ENCODE measurements at places on chromosomes 11 and 22.

- no peak for DNase-seq
Observed at GRCh38 chr11:99277281-99277680, 256.5 kb downstream of the CNTN5 start.

- no peak for DNase-seq
Observed at GRCh38 chr11:111632516-111633220, 30.4 kb downstream of the SIK2 start.

- no peak for DNase-seq
Observed at GRCh38 chr11:31722754-31723153, 88.4 kb downstream of the PAX6 start.

DNA sequence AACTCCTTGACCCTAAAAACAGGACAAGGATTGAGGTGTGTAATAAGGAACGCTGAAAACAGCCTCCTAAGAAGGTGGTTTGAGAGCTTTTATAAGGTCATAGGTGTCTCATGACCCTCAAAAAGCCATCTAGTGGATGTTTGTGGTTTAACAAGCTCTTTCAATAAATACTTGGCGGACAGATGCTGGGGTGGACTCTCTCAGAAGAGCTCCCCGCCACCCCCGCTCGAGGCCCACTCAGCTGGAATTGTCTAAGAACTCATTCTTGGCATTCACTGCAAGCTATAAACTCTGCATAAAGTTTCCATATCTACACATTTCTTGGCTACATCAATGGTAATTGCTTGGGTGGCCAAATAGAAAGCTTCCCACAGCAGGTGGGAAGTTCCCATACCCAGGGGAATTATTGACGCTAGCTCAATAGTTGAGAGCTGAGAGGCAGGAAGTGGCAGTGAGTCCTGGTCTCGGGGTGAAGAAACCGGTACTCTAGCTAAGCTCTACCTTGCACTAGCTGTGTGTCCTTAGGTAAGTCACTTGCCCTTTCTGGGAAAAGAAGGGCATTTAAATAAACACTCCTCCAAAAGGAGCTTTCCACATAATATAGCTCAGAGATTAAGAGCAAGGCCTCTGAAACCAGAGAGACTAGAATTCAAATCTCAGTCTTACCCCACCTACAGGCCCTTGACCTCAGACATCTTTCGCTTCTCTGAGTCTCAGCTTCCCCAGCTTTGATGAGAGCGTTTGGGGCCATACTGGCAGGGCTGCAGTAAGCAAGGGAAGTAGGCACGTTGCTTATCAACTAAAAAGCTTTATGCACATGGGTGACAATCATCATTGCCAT is 6.4 kb downstream of the MS4A15 start:
- no peak for DNase-seq

- DNase-seq = no peak
Observed at GRCh38 chr11:85755285-85755684, 55.7 kb downstream of the SYTL2 start.

- DNase-seq = no peak
Observed at GRCh38 chr11:106681435-106681834, 336.8 kb downstream of the GUCY1A2 start.

GRCh38 chr11:14418801-14419417 is 59.9 kb upstream of the RRAS2 start:
- no peak for DNase-seq

DNA sequence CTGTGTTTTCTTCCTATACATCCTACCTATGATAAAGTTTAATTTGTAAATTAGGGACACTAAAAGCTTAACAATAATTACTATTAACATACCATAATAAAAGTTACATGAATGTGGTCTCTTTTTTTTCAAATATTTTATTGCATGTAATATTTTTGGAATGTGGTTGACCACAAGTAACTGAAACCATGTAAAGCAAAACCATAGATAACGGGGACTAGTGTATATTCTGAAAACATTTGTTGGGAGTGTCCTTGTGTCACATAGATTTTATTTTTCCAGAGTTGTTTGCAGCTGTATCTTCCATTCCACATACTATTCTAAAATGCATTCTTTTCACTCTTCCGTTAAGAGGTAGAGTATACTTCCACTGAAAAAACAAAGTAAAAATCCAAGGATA is 200.4 kb downstream of the KIF18A start:
- DNase-seq = no peak

- DNase-seq = no peak
Observed at GRCh38 chr11:58058276-58059006, 27.7 kb downstream of the OR6Q1 start.

DNA sequence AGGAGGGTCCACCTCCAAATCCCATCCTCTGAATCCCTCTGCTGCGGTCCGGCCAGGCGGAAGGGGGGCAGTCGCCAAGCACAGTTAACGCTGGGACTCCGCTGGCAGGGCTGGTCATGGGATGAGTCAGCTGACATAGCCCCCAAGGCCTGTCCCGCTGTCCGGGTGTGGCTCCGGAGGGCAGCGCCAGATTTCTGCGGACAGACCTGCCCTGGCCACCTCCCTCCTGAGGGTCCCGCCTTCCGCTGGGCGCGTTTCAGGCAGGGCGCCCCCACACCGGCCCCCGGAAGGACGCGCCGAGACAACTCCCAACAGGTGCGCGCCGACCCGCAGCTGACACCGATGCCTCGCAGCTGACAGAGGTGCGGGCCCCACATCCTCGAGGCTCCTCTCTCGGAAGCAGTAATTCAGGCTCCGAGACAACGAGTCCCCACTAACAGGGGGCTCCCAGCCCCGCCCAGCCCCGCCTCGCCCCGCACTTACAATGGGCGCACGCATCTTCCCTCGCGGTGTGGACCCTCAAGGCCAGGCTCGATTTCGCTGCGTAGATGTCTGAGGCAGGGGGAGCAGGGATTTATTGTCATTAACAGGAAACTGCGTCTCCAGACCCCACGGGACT is 607 bp downstream of the PLAAT3 start:
- peak; percentile 3 for DNase-seq

DNA sequence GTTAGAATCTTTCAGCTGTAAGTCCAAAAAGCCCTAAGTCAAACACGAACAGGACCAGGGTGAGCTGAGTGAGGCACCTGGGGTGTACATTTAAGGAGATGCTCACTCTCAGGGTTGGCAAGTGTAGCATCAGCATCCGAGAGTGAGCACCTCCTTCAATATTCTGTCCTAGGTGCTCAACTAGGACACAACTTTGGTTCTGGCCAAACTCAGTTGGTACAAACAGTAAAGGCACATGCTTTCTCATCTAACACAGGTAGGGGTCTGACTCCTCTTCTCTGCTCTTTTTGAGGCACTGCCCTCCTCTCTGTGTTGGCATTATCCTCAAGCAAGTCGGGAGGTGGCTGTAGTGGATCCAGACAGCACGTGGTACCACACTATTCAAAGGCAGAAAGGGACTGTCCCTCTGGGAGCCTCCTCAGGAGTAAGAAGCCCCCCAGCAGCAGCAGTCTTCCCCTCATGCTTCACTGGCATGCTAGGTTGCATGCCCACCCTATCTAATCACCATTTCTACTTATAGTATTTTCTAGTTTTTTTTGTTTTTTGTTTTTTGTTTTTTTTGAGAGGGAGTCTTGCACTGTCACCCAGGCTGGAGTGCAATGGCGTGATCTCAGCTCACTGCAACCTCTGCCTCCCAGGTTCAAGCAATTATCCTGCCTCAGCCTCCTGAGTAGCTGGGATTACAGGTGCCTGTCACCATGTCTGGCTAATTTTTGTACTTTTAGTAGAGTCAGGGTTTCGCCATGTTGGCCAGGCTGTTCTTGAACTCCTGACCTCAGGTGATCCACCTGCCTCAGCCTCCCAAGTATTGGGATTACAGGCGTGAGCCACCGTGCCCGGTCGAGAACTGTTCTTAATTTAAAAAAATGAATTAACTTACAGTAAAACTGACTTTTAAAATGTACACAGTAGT is 14.7 kb upstream of the MAPK1 start:
- no peak for DNase-seq

- DNase-seq = no peak
Observed at GRCh38 chr11:79413268-79413667, 27.6 kb downstream of the TENM4 start.

- DNase-seq = no peak
Observed at GRCh38 chr22:26753125-26753862, 95.9 kb downstream of the MIAT start.

- DNase-seq = no peak
Observed at GRCh38 chr11:18144243-18144642, 11.9 kb downstream of the MRGPRX3 start.

- DNase-seq = no peak
Observed at GRCh38 chr22:17779286-17780115, 5.2 kb upstream of the BID start.

DNA sequence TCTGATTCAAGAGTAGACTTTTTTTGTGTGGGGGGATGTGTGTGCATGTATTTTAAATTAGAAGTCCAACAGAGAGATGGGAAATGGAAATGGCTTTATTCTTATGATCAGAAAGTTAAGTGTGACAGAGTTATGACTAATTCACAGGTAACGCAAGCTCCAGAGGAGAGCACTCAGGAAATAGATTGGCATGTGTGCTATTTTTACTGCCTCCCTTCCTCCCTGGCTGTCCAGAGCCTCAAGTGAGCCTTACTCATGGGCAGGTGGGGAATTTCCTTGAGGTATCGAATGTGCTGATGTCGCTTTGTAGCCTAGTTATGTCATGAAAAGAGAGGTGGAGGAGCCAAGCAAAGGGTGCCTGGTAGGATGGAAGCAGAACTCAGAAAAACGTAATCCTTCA is 70.3 kb upstream of the BDNF start:
- no peak for DNase-seq

- DNase-seq = no peak
Observed at GRCh38 chr11:26993965-26994457, at the start of gene FIBIN. TSS of gene FIBIN (plus strand) at chr11:26994112. CDS start at chr11:26994527, 415 bp downstream.

DNA sequence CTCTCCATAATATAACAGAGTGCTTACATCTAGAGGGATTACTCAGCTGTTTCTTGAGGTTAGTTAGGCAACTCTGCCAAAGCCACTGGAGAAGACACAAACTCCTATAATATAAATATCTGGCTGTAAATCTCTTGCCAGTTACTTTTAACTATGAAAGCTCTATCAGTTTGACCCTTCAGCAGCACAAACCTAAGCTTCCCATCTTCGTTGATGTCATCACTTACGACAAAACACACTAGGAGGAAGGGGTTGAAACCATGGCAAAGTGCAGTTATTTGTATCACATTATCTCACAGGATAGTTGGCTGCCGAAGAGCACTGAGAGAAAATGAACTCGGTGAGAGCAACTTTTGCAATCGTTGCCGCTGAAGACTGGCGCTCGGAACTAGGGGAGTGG is 922.1 kb downstream of the OPCML start:
- DNase-seq = no peak

- no peak for DNase-seq
Observed at GRCh38 chr11:134524201-134524600, 112.2 kb upstream of the B3GAT1 start.

- no peak for DNase-seq
Observed at GRCh38 chr22:49964136-49965090, 3.8 kb downstream of the PIM3 start.

- DNase-seq = no peak
Observed at GRCh38 chr22:41147722-41148121, 55.3 kb downstream of the EP300 start.

DNA sequence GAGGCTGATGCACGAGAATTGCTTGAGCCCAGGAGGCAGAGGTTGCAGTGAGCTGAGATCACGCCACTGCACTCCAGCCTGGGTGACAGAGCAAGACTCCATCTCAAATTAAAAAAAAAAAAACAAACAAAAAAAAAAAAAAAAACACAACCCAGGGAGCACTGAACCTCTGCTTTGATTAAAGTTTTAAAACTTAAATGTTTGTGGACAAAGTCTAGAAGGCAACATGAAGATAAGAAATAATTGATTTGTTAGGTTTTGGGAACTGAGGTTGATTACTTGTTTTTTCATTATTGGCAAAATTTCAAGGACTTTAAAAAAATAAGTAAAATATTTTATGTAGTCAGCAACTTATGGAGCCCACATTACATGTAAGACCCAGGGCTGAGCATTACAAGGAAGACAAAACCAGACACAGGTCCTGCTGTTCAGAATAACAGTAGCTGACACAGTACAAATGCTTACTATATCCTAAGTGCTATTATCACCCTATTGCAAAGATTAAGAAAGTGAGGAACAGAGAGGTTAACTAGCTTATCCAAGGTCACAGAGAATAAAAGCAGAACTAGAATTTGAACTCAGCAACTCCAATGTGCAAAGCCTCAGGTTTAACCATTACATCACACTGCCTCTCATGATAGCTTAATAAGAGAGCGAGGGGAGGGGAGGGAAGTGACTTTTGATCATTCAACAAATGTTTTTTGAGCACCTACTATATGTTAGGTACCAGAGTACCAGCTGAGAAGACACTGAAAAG is 2.3 kb upstream of the CRY2 start:
- DNase-seq = no peak

DNA sequence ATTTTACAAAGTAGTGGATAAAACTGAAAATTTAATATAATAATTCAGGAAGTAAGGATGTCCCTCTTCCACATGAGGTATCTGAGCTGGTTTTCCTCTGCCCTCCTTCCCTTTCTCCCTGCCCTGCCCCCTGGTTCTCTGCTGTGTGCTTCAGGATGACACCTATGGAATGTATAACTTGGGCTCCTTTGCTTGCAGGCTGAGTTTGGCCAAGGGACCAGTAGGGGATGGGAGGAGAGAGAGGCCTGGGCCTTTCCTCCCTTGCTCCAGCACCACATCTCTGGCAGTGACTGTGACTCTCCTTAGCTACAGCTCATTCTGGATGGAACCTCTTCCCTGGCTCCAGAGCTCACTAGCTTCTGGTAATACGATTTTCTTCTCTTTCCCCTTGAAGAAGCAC is 10.1 kb downstream of the IRAG1 start:
- DNase-seq = no peak

DNA sequence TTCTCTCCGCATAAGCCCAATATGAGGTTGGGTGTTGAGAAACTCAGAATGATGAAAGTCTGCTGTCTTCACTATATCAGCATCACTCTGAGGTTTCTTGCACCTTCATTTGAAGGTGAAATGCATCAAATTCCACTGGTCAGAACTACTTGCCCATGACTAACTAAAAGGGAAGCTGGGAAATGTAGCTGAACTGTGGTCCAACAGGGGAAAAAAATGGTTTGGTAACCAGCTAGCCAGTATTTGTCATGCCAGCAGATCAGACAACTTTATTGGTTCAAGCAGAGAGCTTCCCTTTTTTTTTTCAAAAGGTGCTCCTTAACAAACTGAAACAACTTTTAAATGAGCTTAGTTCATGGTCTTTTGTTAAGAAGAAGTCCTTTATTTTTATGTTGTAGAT is 14.2 kb upstream of the PIK3C2A start:
- no peak for DNase-seq

DNA sequence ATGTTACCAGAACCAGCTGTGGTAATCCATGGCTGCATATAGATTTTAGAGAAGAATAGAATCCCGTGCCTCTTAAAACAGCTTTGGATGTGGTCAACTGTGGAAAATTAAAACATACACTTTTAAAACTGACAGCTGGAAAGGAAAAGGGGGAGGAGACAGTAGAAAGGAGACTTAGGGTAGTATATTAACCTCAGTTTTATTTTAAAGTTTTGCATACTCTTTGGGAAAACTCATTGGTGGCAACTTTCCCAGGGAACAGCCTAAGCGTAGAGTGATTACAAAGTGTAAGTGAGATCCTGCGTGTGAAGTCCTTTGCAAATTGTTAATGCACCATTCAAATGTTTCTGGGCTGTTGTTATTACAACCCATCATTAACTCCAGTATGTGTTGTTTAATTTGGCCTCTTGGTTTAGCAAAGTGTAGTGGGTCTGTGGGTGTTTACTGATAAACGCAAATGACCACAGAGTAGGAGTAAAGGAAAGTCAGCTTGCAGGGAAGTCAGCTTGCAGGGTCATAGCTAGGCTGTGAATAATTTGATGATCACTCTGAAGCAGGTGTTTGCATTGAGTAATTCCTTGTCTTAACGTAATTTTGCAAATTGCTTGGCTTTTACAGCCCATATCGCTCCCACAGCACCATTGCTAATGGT is 88.0 kb upstream of the DBX1 start:
- no peak for DNase-seq
